ENCODE measurements at places on chromosomes 16 and 17. TPM values are rescaled to one million over a fixed set of nuclear protein-coding genes. Genes with fewer than 3 reads are reported as not detected.

- no peak for DNase-seq
These were observed 16.2 kb downstream of the DYNLRB2 start for GRCh38 chr16:80557037-80557436.

- DNase-seq: no peak
These were observed 893 bp downstream of the CTU2 start for GRCh38 chr16:88706965-88707826.

DNA sequence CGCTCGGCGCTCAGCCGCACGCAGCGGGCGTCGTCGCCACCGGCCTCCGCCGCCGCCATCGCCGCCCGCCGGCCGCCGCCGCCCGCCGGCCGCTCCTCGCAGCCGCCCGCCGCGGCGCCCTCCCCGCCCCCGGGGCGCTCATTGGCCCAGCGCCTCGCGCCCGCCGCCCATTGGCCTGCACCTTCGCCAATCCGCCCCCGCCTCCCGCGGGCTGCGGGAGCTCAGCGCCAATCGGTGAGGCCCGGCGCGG, at the start of gene PGP:
Gene PGP, minus strand, starts transcription at position 122 of the 250 bp plus-strand sequence. Its CDS starts 63 bp downstream, at position 59.
- no peak for DNase-seq

GCGR gene
- 2.9 TPM for total RNA-seq

EME1 gene
- total RNA-seq: not detected

FBXL19 gene
- 10.6 TPM for total RNA-seq

DNA sequence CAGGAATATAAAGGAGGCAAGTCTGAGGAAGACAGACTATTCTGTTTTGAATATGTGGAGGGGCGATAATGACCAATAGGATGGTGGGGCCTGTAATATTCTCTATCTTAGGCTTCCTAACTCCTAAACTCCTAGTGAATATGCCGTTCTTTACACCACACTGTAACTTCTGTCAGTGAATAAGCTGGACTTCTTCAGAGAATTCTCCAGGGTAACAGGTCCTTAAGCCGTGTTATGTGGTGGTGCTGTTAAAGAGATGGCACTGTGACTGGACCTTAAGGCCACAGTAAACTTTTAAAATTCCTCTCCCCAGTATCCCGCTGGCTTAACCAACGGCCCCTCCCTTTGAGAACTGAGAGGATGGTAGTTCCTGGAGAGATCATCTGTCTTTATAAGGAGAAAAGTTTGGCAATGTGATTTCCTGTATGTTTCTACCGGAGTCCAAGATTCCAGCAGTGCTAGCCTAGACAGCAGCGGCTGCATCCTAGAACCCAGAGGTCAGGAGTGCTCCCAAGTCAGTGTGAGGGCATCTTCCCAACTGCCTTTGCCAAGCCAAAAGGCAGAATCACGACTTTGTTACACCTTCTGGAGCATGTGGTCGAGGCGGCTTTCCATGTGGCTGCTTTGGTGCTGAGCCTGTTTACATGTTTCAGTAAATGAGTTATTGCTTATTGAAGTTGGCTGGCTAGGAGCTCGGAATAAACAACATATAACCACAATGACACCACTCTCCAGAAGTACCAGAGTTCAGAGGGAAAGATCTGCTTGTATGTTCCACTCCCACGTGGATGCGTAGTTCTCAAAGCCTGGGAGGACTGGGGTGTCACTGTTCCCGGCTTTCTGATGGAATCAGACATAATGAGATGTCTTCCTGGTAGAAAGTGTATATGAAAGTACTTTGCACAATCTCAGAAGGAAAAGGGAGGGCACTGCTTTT, 41.0 kb downstream of the TUBD1 start:
- DNase-seq: peak; percentile 78

DNA sequence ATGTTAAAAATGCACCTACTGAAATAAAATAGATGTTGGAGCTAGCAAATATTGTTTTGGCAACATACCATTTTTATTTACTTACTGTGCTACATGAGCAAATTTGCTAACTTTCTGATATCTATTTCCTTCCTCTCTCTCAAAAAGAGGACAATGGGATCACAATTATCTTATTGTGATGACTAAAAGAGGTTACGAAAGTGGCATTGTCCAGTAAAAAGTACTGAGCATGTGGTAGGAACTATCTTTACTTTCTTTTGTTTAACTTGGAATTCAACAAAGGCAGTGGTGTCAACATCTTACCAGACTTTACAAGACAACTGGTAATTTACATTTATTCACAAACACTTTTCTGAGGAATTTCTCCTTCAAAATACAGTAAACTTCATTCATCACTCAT, 1542.6 kb upstream of the CDH8 start:
- no peak for DNase-seq

DNA sequence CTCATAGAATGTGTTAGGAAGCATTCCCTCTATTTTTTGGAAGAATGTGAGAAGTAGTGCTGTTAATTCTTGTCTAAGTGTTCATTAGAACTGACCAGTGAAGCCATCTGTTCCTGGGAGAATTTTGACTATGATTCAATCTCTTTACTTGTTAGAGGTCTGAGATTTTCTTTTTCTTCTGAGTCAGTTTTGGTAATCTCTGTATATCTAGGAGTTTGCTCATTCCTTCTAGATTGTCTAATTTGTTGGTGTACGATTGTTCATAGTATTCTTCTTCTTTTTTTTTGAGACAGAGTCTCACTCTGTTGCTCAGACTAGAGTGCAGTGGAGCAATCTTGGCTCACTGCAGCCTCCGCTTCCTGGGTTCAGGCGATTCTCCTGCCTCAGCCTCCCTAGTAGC, 20.4 kb downstream of the NFATC3 start:
- DNase-seq: no peak
